Kidney (tissue), 22 donors: ENCODE measurements at places on chromosomes 12 and 14. TPM values are rescaled to one million over a fixed set of nuclear protein-coding genes. Genes with fewer than 3 reads are reported as not detected.

The KCNC2 gene
- not detected for polyA plus RNA-seq

The PZP gene
- not detected for polyA plus RNA-seq

The DRAM1 gene
- polyA plus RNA-seq = 19.0 TPM

The NGB gene
- not detected for polyA plus RNA-seq

The HIGD1C gene
- polyA plus RNA-seq = not detected

The CAND1 gene
- 28.8 TPM for polyA plus RNA-seq

The TPH2 gene
- polyA plus RNA-seq = not detected

The PGF gene
- polyA plus RNA-seq = 12.1 TPM

The NOVA1 gene
- 10.2 TPM for polyA plus RNA-seq

The KRT78 gene
- not detected for polyA plus RNA-seq

The KCNK13 gene
- 6.3 TPM for polyA plus RNA-seq
